ENCODE measurements at places on chromosomes 11 and 22. TPM values are rescaled to one million over a fixed set of nuclear protein-coding genes. Genes with fewer than 3 reads are reported as not detected.

P2RX3 gene
- total RNA-seq, result not detected

OR6T1 gene
- not detected for total RNA-seq

PATE2 gene
- total RNA-seq, result 0.85 TPM

RASSF10 gene
- total RNA-seq, result 0.27 TPM

UCP3 gene
- total RNA-seq, result 4.1 TPM

GLYAT gene
- not detected for total RNA-seq

TTC17 gene
- 94.7 TPM for total RNA-seq

EI24 gene
- 22.3 TPM for total RNA-seq

B3GAT1 gene
- not detected for total RNA-seq

IGF2 gene
- total RNA-seq, result 136 TPM

DNA sequence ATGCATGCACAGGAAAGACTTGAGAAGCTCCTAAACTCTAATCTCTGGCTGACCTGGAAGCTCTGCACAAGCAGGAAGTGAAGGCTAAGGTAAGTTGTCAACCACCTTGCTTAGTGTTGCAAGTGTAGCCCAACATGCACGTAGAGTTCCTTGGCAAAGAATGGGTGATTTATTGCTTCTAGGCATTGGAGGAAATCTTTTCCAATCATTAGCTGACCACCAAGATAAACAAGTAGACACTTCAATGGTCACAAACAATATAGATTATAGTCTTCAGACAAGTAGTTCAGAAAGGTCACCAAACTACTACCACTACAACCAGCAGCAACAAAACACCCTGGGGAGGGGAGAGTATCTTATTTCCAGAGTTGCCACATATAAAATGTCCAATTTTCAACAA is 105.6 kb downstream of the STK33 start:
- H3K27ac ChIP-seq, result no peak overlapping the region
- H3K36me3 ChIP-seq, result no peaks in the 10 kb centered on the region
- H3K4me1 ChIP-seq, result no peaks in the 10 kb centered on the region
- DNase-seq, result no peak

DNA sequence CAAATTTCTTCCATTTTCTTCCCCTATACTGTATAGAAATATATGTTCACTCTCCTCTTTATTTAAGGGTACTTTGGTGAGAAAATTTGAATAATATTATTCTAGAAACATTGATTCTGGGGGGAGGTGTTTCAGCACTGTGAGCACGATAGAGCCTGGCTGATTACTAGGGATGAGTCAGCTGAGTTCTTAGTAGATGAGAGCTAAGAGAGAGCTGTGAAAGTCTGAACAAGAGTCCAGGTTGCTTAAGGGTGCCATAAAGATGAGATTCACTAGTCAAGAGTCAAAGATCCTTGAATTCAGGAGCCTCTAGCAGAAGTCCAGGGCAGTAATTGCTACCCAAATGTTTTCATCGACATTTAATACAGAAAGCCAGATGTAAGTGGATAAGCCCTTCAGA is 756.6 kb upstream of the API5 start:
- no peak overlapping the region for H3K27ac ChIP-seq
- no peaks in the 10 kb centered on the region for H3K4me1 ChIP-seq
- no peaks in the 10 kb centered on the region for H3K27me3 ChIP-seq

GRCh38 chr11:2211113-2211971 is 39.7 kb upstream of the TH start:
- H3K27ac ChIP-seq, result no peak overlapping the region
- DNase-seq, result peak; percentile 8
- H3K36me3 ChIP-seq, result no peaks in the 10 kb centered on the region
- no peaks in the 10 kb centered on the region for H3K27me3 ChIP-seq
- H3K4me3 ChIP-seq, result no peak overlapping the region
- H3K4me1 ChIP-seq, result no peaks in the 10 kb centered on the region

DNA sequence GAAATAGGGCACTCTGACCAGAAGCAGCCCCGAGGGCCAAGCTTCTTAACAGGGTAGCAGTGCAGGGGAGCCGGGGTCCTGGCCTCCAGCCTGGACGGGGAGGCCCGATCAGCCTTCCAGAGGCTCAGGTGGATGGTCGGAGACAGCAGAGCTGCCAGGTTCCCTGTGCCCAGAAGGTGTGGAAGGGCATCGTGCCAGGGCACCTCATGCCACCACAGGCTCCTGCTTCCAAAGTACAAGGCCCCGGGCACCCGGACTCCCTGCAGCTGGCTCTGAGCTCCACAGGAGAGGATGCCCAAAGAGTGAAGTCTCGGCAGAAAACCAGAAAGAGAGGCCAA is 14.3 kb downstream of the EHD1 start:
- H3K36me3 ChIP-seq, result no peaks in the 10 kb centered on the region
- no peak for DNase-seq
- peaks cover 38% of the 10 kb centered on the region for H3K4me1 ChIP-seq
- H3K4me3 ChIP-seq, result peak overlapping the region; percentile 9
- H3K27me3 ChIP-seq, result no peaks in the 10 kb centered on the region

DNA sequence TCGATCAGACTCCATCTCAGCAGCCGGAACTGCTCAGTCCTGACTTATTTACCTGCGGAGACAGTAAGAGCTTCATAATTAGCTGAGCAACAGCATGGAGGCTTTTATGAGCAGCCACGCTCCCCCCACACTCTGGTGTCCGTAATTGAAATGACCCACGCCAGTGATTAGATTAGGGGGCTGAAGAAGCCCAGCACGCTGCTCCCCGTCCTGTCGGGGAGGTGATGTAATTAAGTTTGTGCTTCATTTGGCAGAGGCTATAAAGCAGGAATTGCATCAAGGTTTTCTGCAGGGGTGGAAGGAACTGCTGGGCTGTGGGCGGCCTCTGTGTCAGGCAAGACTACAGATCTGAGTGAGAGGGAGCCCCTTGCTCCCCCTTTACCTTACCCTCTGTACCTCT is 22.8 kb upstream of the HTR3A start:
- no peaks in the 10 kb centered on the region for H3K36me3 ChIP-seq
- DNase-seq, result no peak
- no peaks in the 10 kb centered on the region for H3K4me1 ChIP-seq

DNA sequence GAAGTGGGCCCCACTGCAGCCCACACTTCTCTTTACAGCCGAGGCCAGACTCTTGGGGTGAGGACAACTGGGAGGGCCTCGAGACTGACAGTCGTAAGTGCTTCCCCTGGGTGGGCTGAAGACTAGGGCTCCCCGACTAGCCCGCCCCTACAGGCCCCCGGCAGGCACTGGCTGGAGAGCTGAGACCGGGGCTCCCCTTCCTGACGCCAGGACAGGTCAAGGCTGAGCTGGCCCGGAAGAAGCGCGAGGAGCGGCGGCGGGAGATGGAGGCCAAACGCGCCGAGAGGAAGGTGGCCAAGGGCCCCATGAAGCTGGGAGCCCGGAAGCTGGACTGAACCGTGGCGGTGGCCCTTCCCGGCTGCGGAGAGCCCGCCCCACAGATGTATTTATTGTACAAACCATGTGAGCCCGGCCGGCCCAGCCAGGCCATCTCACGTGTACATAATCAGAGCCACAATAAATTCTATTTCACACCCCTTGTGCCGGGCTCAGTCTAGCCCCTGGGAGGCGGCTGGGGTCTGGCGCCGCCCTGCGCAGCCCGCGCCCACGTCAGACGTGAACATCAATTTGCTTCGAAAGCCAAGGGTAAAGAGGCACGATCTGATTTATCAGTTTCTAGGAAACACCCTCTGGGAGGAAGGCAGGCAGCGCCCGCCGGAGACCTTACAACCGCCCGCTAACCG is 13.5 kb downstream of the SCYL1 start:
- peaks cover 12% of the 10 kb centered on the region for H3K4me1 ChIP-seq
- no peaks in the 10 kb centered on the region for H3K36me3 ChIP-seq
- no peak for DNase-seq
- no peak overlapping the region for H3K4me3 ChIP-seq
- no peak overlapping the region for H3K27ac ChIP-seq
- H3K27me3 ChIP-seq, result no peaks in the 10 kb centered on the region

DNA sequence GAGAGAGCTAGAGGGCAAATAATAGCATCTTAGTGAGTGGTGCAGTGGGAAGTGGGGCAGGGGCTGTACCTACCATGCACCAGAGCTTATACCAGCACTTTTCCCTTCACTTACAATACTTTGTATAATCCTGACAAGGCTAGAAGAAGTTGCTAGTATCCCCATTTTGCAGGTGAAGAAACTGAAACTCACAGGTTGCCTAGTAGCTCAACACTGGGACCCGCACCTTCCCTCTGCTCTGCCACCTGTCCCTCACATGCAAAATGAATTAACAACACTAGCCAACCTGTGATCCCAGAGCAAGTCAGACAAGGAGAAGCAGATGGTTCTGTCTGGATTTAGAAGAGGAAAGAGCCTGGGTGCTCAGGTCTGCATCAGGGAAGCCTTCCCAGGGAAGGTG is 510.4 kb downstream of the BUD13 start:
- no peaks in the 10 kb centered on the region for H3K36me3 ChIP-seq
- no peaks in the 10 kb centered on the region for H3K27me3 ChIP-seq
- no peaks in the 10 kb centered on the region for H3K4me1 ChIP-seq
- no peak overlapping the region for H3K4me3 ChIP-seq

DNA sequence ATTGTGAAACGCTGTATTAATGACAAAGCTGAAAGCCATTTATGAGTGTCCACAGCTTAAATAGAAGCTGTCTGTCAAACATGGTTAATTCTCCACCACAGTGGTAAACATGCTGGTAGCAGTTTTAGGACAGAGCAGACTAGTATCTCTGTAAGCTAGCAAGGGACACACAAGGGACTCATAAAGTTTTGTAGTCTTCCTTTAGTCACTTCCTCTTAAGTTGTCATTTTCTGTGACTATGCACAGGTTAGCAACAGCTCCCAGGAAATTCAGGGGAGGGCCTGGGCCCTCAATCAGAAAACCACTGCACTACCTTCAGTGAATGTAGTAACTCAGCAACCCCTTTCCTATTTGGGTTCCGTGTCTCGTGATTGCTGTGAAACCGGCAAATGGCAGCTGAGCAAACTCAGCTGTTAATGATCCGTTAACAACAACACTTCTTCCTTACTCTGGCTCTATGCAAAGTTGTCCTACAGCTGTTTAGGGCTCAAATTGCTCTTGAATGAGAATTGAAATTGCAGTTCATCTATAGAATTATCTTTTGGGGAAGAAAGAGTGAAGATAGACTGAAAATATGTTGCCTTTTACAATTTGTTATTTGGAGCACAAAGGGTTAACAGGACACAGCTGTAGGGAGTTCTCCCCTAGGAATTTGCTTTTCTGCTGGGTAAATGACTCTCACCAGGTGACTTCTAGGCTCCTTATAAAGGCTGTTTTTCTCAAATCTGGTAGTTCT is at the start of gene MMP26:
MMP26 (plus strand) TSS at position 731 of the 736 bp plus-strand sequence.
- H3K4me1 ChIP-seq, result no peaks in the 10 kb centered on the region
- H3K36me3 ChIP-seq, result no peaks in the 10 kb centered on the region
- no peaks in the 10 kb centered on the region for H3K27me3 ChIP-seq
- no peak for DNase-seq
- no peak within 1 kb of the TSS for H3K27ac ChIP-seq

- H3K36me3 ChIP-seq, result no peaks in the 10 kb centered on the region
- no peaks in the 10 kb centered on the region for H3K4me1 ChIP-seq
- H3K4me3 ChIP-seq, result no peak overlapping the region
- no peak for DNase-seq
Measured at GRCh38 chr22:31637447-31637890, 24.5 kb downstream of the PISD start.

GRCh38 chr11:62419943-62420342 is 1.1 kb downstream of the SCGB1A1 start:
- H3K36me3 ChIP-seq, result no peaks in the 10 kb centered on the region
- DNase-seq, result no peak
- no peaks in the 10 kb centered on the region for H3K4me1 ChIP-seq
- peak overlapping the region; percentile 90 for H3K27ac ChIP-seq
- no peak overlapping the region for H3K4me3 ChIP-seq

- H3K27ac ChIP-seq, result no peak overlapping the region
- no peaks in the 10 kb centered on the region for H3K4me1 ChIP-seq
- no peak for DNase-seq
- no peaks in the 10 kb centered on the region for H3K36me3 ChIP-seq
- H3K27me3 ChIP-seq, result no peaks in the 10 kb centered on the region
Measured at GRCh38 chr11:43810929-43811596, 69.6 kb upstream of the ALKBH3 start.

DNA sequence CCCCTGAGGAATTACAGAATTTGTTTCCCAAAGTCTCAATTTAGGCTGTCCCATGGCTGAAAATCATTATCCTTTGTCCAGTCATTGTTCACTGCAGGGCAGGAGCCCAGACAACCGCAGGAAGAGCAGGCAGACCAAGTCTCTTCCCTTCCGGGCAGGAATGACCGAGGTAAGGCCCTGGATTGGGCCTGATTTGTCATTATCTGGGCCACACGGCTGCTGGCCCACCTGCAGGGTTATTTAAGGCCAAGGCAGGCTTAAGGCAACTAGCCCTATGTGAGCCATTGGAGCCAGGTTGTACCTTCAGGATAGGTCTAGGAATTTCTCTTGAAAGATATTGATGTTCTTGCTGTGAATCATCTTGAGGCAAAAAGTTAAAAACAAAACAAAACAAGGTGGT is 9.7 kb upstream of the IL10RA start:
- no peaks in the 10 kb centered on the region for H3K4me1 ChIP-seq
- no peak for DNase-seq
- H3K27me3 ChIP-seq, result no peaks in the 10 kb centered on the region

- H3K27ac ChIP-seq, result no peak overlapping the region
- H3K4me1 ChIP-seq, result no peaks in the 10 kb centered on the region
- H3K27me3 ChIP-seq, result no peaks in the 10 kb centered on the region
- H3K4me3 ChIP-seq, result no peak overlapping the region
Measured at GRCh38 chr11:77193167-77193566, 65.1 kb downstream of the MYO7A start.

- no peak overlapping the region for H3K4me3 ChIP-seq
- no peaks in the 10 kb centered on the region for H3K27me3 ChIP-seq
- H3K27ac ChIP-seq, result no peak overlapping the region
- H3K36me3 ChIP-seq, result no peaks in the 10 kb centered on the region
Measured at GRCh38 chr11:122853261-122853660, 15.0 kb downstream of the CRTAM start.

DNA sequence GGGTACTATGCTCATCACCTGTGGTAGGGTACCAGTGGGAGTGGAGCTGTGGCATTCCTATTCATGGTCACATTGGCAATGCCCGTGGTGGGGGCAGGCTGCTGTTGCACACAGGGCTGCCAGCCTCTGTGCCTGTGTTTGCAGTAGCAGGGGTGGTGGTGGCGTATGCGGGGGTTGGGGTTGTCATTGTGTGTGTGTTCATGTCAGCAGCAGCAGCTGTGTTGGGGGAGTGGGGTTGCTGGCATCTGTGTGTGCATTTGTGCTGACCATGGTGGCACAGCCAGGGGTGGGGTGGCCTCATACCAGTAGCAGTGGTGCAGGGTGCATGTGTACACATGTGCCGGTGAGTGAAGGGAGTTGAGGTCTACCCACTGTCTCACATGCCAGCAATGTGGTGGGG is 34.4 kb downstream of the TMEM225 start:
- no peak for DNase-seq
- no peaks in the 10 kb centered on the region for H3K27me3 ChIP-seq
- no peaks in the 10 kb centered on the region for H3K36me3 ChIP-seq
- H3K4me3 ChIP-seq, result no peak overlapping the region
- H3K4me1 ChIP-seq, result no peaks in the 10 kb centered on the region
- H3K27ac ChIP-seq, result no peak overlapping the region

All from uterus (tissue), 4 donors.